Activated CD8-positive, alpha-beta memory T cell treated with anti-CD3 and anti-CD28 coated beads for 4 hours (primary cell): ENCODE measurements at places on chromosomes 16 and 17.

DNA sequence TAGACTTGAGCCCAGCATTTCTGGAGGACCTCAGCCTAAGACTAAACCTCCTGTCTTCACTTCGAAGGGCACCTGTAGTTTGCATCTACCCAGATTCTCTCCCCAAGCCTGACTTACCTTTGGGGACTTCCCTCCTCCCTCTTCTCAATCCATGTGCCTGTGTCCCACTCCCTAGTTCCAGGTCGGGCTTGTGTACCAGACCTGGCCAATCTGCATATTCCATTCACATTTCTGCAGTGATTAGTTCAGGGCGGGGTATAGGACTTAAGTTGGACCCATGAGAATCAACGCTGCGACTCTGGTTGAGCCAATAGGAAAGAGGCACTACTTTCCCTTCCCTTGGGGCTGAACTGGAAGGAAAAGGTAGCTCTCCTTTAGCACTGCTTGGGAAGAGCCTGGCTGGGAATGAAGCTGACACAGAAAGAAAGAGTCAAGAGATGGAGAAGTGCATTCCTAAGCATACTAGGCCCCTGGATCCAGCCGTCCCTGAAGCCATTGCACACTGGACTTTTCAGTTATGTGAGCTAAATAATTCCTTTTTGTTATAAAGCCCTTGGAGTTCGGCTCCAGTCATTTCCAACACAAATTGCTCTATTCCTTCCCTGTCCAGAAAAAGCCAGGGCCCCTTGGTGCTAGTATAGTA is 2.5 kb downstream of the TRADD start:
- no peak for DNase-seq

DNA sequence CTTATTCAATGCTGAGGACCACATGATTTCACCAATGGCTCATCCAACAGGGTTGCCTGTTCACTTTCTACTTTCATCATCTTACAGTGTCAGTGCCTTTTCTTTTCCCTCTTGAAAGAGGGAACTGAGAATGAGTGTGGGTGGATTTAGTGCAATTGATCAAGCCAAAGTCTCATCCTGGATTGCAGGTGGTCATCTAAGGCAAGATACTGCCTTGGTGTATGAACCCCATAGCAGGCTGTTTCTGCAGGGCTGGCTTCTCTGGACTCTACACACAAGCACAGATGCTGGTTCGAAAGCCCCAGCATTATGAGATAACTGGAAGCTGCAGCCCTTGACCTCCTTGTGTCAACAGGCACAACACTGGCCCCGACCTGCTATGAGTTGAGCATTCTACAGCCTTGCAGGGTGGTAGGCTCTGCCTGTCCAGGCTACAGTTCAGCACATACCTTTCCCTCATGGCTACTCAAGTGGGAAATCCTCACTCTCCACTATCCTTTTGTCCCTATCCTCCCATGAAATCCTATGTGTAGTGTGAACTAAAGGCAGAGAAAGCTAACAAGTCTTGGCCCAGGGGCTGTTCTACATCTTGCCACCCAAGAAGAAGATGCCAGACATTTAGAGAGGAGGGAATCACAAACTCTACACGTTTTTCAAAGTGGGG is 358.7 kb downstream of the SLC39A11 start:
- DNase-seq = no peak

GRCh38 chr17:38415250-38416194 is 12.7 kb upstream of the ARHGAP23 start:
- no peak for DNase-seq

- no peak for DNase-seq
These were observed 11.1 kb downstream of the TAOK1 start for GRCh38 chr17:29401258-29401657.

DNA sequence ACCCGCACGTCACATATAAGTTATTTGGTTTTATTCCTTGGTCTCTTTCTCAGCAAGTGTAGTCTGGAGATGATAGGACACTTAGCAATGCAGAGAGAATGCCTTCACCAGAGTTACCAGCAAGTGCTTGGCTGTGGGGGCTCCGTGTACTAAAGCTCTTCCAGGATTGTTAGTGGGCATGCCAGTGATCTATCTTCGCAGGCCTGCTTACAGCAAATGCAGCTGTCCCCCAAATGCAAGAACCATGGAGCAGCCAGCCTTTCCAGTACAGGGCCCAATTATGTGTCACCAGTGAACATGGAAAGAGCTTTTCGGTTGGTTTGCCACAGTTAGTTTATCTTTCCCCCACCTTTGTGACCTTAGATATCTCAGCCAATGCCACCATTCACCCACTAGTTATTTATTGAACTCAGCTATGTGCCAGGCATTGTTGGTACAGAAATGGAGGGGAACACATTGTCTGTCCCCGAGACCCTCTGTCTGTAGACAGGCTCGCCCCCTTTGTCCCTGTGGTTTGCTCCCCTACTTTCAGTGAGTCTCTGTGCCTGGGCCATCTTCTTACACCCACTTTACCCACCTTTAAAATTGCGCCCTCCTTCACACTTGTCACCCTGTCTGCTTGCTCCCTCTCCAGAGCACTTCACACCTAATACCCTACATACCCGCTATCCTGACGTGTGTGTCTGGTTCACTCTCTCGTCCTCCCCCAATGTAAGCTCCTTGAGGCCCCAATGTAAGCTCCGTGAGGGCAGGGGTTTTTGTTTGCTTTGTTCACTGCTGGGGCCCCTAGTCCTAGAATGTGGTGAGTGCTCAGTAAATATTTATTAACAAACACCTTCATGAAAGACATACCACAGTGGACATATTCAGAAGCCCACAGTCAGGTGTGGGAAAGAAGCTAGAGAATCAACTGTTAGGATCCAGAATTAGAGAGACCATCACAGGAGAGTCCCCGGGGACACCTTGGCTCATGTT is 13.3 kb downstream of the USP10 start:
- DNase-seq = no peak

DNA sequence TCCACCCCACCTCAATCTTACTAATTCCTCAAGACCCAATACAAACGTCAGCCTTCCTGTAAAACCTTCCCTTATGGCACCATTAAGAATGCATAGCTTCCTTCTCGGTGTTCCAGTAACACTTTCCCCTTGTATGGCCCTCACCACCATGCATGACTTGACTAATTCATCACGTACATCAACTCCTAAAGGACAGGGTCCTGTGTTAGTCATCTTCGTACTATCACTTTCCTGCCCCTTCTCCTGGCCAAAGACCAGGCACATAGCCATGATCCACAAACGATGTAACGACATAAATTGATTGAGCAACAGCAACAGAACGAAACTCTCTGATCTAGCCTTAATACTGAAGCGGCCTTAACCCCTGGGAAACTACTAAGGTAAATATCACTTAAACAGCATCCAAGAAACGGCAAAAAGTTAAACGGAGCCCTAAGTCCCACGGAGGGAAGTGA is 612 bp downstream of the PSMD12 start:
- DNase-seq = no peak

DNA sequence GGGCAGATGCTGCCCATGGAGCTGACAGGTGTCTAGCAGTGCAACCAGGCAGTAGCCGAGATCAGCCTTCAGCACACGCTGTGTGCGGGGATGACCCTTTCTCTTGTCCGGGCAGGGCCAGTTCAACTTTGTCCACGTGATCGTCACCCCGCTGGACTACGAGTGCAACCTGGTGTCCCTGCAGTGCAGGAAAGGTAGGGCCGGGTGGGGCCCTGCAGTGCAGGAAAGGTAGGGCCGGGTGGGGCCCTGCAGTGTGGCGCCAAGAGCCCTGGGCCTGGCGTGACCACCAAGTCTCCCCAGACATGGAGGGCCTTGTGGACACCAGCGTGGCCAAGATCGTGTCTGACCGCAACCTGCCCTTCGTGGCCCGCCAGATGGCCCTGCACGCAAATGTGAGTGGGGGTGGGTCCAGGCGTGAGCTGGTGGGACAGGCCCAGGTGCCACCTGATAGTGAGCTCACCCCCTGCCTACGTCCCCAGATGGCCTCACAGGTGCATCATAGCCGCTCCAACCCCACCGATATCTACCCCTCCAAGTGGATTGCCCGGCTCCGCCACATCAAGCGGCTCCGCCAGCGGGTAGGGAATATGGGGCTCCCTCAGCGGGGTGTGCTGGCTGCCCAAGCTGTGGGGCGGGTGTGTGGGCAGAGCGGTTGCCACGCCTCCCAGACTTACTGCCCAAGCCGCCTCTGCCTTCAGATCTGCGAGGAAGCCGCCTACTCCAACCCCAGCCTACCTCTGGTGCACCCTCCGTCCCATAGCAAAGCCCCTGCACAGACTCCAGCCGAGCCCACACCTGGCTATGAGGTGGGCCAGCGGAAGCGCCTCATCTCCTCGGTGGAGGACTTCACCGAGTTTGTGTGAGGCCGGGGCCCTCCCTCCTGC is 40.2 kb downstream of the TSC2 start:
- no peak for DNase-seq

DNA sequence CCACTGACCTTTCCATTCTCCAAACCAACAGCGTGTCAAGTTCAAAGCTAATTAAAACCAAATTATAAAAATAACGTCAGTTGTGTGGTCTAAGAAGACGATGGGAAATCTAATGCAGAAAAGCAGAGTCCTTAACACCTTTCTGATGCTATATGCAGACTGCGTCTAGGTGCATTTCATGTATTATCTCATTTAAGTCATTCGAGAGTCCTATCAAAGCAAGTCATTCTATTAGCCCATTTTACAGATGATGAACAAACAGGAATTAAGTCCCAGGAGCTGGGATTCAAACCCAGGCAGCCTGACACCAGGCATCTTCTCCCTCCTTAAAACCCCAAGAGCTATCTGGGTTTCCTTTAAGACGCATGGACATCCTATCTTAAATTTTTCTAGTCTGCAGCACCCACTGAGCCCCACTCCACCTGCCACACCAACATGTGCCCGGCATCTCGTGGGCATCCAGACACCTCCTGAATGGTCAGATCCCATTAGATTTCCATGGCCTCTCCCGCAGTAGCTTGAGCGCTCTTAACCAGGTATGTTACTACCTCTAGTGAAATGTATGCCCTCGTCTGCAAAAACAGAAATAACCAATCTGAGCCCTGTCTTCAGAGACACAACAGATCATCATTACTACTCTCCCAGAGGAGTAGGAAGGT is 115.1 kb downstream of the ZFHX3 start:
- no peak for DNase-seq

- DNase-seq = peak; percentile 35
These were observed 8.7 kb downstream of the CLUAP1 start for GRCh38 chr16:3509470-3509928.

DNA sequence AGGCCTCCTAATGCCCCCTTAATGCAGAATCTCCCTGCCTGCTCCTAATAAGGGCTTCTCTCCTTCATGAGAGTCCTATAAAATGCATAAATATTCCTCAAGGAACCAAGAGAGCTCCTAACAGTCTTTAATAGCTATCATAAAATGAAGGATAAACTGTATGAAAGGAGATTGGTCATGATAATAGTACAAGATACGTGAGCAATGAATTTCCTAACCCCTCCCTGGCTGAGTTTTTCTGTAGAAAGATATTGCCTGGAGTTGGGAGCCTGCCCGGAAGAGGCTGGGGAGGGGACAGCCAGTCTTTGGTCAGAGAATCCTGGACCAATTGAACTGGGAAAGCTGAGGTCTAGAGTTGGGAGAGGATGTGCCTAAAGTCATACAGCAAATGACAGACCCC is 321.9 kb upstream of the CDH5 start:
- no peak for DNase-seq

- no peak for DNase-seq
These were observed 66.6 kb upstream of the AXIN2 start for GRCh38 chr17:65627891-65628643.

GRCh38 chr17:58172369-58173071 is 5.7 kb downstream of the OR4D2 start:
- DNase-seq = no peak

- no peak for DNase-seq
These were observed 7.5 kb downstream of the CD300LG start for GRCh38 chr17:43854498-43854897.

DNA sequence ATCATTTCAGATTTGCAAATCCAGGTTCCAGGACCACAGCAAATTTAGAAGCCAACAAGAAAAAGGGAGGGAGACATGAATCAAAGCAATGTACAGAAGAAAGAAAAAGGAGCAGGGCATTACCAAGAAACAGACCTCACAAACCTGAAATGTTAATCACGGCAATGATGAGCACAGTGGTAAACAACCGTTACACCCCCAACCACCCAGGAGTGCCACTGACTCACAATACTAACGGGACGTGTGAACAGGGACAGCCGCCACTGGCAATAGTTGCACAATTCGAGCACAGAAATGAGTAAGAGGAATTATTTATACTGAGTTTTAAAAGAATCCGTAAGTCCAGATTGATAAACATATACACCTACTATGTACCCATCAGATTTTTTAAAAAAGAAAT is 13.8 kb downstream of the USP22 start:
- no peak for DNase-seq

GRCh38 chr17:74810699-74811485 is 34.7 kb upstream of the NAT9 start:
- DNase-seq = no peak

DNA sequence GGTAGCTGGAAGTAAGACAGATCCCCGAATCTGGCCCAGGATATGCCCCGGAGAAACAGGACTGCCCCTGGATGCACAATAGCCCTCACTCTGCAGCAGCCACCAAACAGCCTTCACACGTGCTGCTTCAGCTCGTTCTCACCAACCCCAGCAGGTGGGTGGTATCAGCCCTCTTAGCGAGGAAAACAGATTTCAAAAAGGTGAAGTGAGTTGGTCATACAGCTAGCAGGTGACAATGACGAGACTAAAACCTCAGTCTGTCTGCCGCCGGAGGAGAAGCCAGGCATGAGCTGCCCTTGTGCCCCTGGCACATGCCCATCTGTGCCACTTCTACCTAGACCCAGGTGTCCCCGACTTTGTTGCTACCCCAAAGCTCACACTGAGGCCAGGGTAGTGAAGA is 92.4 kb downstream of the YPEL2 start:
- no peak for DNase-seq

- DNase-seq = no peak
These were observed 818 bp downstream of the DNAJC7 start for GRCh38 chr17:42016411-42016831.

DNA sequence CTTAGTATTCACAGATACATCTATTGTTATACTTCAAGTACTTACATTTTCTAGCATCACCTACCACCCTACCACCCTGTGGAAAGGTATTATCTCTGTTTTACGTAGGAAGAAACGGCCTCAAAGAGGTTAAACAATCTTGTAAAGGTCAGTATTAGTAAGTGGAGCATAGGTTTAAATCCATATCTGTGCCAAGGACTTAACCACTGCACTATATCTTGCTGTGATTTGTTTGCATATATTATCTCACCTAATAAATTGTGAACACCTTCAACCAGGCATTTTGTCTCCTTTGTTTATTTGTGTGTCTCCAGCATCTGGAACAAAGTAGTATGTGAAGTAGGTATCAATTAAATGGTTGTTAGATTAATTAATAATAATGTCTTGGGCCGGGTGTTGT is 27.3 kb downstream of the IGF2BP1 start:
- no peak for DNase-seq

GRCh38 chr17:28641579-28641978 is 3.4 kb downstream of the BLTP2 start:
- no peak for DNase-seq
